ENCODE measurements at places on chromosomes 2 and 18. TPM values are rescaled to one million over a fixed set of nuclear protein-coding genes. Genes with fewer than 3 reads are reported as not detected.

The WNT6 gene
- total RNA-seq: 0.13 TPM

The FIGN gene
- total RNA-seq: 1.8 TPM

The ACOXL gene
- not detected for total RNA-seq

The NCKAP5 gene
- 0.92 TPM for total RNA-seq

The CD302 gene
- 2.0 TPM for total RNA-seq

The UCN gene
- 1.6 TPM for total RNA-seq

The SPRED2 gene
- 31.5 TPM for total RNA-seq

The ANKRD23 gene
- total RNA-seq: 0.72 TPM

The TMEM37 gene
- 1.8 TPM for total RNA-seq

The ESPNL gene
- total RNA-seq: 0.16 TPM

The EVX2 gene
- not detected for total RNA-seq

The CRYGD gene
- not detected for total RNA-seq
